Tibial nerve (tissue), 4 donors: ENCODE measurements at places on chromosomes 11 and 22. TPM values are rescaled to one million over a fixed set of nuclear protein-coding genes. Genes with fewer than 3 reads are reported as not detected.

DNA sequence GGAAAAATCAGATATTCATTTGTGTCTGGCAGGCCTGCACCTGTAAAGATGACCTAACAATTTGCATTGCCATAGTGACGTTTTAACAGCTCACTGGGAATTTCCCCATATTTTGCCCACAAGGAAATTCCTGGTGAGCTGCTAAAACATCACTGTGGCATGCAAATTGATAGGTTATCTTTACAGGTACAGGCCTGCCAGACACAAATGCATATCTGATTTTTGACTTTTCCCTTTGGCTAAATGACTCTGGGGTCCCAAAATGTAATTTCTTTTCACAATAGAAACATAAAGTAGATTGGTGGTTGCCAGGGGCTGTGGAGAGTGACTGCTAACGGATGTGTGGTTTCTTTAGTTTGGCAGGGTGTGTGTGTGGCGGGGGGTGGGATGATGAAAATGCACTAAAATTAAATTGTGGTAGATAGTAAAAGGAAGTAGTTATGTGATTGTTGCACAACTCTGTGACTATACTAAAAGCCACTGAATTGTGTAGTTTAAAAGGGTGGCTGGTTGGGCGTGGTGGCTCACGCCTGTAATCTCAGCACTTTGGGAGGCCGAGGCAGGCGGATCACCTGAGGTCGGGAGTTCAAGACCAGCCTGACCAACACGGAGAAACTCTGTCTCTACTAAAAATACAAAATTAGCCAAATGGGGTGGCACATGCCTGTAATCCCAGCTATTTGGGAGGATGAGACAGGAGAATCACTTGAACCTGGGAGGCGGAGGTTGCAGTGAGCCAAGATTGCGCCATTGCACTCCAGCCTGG lies 18.5 kb upstream of the FEZ1 start:
- DNase-seq, result no peak
- no peak overlapping the region for H3K4me3 ChIP-seq
- H3K36me3 ChIP-seq, result no peaks in the 10 kb centered on the region
- peaks cover 10% of the 10 kb centered on the region for H3K4me1 ChIP-seq
- H3K27ac ChIP-seq, result no peak overlapping the region

TYMP gene
- total RNA-seq, result 239 TPM

IGLL5 gene
- 0.66 TPM for total RNA-seq

GRCh38 chr11:69229511-69229910 lies 64.4 kb upstream of the MYEOV start:
- H3K27me3 ChIP-seq, result no peaks in the 10 kb centered on the region
- no peak for DNase-seq
- H3K4me3 ChIP-seq, result no peak overlapping the region
- H3K27ac ChIP-seq, result no peak overlapping the region
- no peaks in the 10 kb centered on the region for H3K36me3 ChIP-seq
- H3K4me1 ChIP-seq, result no peaks in the 10 kb centered on the region

GRCh38 chr11:22703591-22703990 lies 37.2 kb downstream of the GAS2 start:
- no peak overlapping the region for H3K27ac ChIP-seq
- H3K27me3 ChIP-seq, result no peaks in the 10 kb centered on the region
- DNase-seq, result no peak
- no peaks in the 10 kb centered on the region for H3K4me1 ChIP-seq

TMEM126A gene
- 9.8 TPM for total RNA-seq

DNA sequence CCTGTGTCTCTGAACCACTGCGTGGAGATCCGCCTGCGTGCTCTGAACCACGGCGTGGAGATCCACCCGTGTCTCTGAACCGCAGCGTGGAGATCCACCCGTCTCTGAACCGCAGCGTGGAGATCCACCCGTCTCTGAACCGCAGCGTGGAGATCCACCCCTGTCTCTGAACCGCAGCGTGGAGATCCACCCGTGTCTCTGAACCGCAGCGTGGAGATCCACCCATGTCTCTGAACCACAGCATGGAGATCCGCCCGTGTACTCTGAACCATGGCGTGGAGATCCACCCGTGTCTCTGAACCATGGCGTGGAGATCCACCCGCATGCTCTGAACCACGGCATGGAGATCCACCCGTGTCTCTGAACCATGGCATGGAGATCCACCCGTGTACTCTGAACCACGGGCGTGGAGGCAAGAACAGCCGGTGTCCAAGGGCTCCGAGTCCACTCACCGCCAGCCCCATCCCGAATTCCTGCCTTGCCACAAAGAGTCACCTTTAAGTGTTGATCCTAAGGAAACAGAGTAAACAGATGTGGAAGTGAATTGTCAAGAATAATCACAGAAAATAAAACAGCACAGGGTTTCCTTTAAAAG lies 659.4 kb downstream of the BRD1 start:
- H3K27ac ChIP-seq, result no peak overlapping the region
- no peaks in the 10 kb centered on the region for H3K36me3 ChIP-seq
- H3K4me3 ChIP-seq, result no peak overlapping the region
- no peaks in the 10 kb centered on the region for H3K27me3 ChIP-seq

DNA sequence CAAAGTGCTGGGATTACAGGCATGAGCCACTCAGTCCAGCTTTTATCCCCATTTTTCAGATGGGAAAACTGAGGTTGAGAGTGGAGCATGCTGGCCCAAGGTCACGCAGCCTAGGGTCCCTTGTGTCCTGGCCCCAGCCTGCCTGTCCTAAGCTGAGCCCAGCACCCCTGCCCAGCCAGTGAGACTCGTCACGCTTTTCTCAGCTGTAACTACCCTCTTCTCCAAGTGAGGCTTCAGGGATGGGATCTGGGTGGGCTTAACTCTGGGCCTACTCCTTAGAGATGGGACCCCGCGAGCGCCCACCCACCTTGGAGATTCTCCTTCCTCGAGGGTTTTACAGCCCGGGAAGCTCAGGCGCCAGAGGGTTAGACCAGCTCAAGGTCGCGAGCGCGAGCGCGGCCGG lies 390 bp upstream of the TMEM151A start:
- peaks cover 37% of the 10 kb centered on the region for H3K27me3 ChIP-seq
- no peak for DNase-seq
- no peak overlapping the region for H3K27ac ChIP-seq
- peaks cover 26% of the 10 kb centered on the region for H3K4me1 ChIP-seq
- H3K4me3 ChIP-seq, result no peak overlapping the region

SYCE3 gene
- not detected for total RNA-seq

DNA sequence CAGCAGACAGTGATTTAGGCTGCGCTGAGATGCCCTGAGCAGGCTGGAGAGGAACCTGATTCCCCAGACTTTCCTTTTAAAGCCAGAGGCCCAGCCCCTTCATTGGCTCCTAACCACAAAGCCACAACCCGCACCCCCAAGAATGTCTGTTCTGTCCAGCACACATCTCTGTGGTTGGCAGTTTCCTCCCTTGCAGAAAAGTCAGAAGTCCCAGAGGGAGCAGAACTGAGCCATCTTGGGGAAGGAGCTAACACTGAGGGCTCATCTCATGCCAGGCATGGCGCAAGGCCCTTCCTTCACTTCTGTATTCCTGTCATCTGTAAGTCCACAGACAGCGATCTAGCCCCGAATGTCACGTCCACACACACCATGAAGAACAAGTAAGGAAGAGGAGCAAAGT lies 97.1 kb upstream of the SYT13 start:
- no peaks in the 10 kb centered on the region for H3K27me3 ChIP-seq
- H3K27ac ChIP-seq, result no peak overlapping the region
- H3K4me3 ChIP-seq, result no peak overlapping the region
- no peaks in the 10 kb centered on the region for H3K36me3 ChIP-seq
- DNase-seq, result no peak

- H3K4me3 ChIP-seq, result no peak overlapping the region
- no peak overlapping the region for H3K27ac ChIP-seq
- no peaks in the 10 kb centered on the region for H3K36me3 ChIP-seq
- no peaks in the 10 kb centered on the region for H3K27me3 ChIP-seq
- H3K4me1 ChIP-seq, result no peaks in the 10 kb centered on the region
These were observed 31.8 kb upstream of the HSPA8 start for GRCh38 chr11:123093739-123094138.

RPL27A gene
- 945 TPM for total RNA-seq

- peaks cover 39% of the 10 kb centered on the region for H3K4me1 ChIP-seq
- H3K27me3 ChIP-seq, result no peaks in the 10 kb centered on the region
- no peak overlapping the region for H3K4me3 ChIP-seq
These were observed 19.1 kb downstream of the CYB5R2 start for GRCh38 chr11:7654195-7654705.

- no peaks in the 10 kb centered on the region for H3K4me1 ChIP-seq
- no peaks in the 10 kb centered on the region for H3K27me3 ChIP-seq
- no peak overlapping the region for H3K27ac ChIP-seq
- H3K4me3 ChIP-seq, result no peak overlapping the region
- peaks cover 9% of the 10 kb centered on the region for H3K36me3 ChIP-seq
These were observed 17.3 kb downstream of the RNH1 start for GRCh38 chr11:489610-490185.

FAM180B gene
- 3.9 TPM for total RNA-seq

RRM1 gene
- total RNA-seq, result 35.2 TPM

- no peak overlapping the region for H3K27ac ChIP-seq
- H3K27me3 ChIP-seq, result no peaks in the 10 kb centered on the region
- H3K36me3 ChIP-seq, result no peaks in the 10 kb centered on the region
- no peak for DNase-seq
These were observed 6.5 kb upstream of the ST3GAL4 start for GRCh38 chr11:126348806-126349582.

DNA sequence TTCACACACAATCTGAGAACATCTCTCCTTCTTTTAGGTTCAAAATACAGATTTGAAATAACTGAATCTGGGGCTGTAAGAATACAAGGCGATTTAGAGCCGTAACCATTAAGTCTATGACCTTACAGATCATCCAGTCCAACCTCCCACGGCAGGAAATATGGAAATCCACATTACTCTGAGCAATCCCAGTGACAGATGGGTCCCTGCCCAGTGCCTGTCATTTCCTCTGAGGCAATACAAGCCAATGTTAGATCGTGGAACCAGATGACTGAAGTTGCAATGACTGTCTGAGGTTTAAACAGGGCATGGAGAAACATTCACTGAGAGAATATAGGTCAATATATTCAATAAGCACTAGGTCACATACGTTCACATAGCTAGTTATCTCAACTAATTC lies 77.4 kb upstream of the OR5AK2 start:
- no peaks in the 10 kb centered on the region for H3K4me1 ChIP-seq
- H3K4me3 ChIP-seq, result no peak overlapping the region
- H3K27ac ChIP-seq, result no peak overlapping the region
- no peak for DNase-seq

DNA sequence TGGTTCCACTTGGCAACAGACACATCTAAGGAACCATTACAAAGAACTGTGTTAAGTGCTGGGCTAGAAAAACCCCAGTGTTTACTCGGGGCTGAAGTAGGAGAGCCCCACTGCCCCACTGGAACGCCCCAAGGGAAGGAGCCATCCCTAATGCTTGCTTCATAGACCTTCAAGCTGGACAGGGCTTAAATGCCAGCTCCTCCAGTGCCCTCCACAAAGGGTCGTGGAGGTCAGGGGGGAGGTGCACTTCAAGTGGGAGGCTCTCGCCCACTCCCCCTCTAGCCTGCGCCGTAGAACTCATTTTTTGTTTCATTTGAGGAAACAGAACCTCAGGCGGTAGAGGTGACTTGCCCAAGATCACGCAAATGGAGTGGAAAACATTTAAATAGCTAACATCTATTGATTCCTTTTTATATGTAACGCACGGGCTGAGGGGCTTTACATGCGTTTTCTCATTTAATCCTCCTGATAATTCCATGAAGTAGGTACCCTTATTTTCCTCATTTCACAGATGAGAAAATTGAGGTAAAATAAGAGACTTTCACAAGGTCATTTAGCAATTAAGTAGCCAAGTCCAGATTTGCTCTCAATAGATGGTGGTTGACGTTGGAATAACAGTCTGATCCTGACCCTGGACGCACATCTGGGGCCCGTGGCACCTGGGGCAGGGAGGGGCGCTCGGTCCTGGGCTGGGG lies 545 bp upstream of the ZDHHC13 start:
- H3K4me1 ChIP-seq, result peaks cover 20% of the 10 kb centered on the region
- H3K27me3 ChIP-seq, result peaks cover 26% of the 10 kb centered on the region
- H3K36me3 ChIP-seq, result no peaks in the 10 kb centered on the region

ROBO4 gene
- 22.7 TPM for total RNA-seq

DNA sequence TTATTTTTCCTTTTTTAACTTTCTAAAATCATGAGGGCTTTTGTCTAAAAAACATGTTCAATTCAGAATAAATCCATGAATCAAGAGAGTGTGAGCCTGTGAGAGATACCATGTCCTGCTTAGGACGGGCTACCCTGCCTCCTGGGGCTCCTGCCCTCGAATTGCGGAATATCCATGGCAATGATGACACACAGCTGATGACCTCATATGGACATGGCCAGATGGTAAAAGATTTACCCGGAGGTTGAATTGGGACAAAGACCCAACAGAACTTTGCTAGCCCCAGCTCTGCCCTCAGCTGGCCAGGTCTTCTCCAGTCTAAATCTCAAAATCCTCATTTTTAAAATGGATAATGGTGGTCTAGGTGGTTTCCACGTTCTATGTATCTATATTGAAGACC lies 538.1 kb upstream of the API5 start:
- DNase-seq, result no peak
- H3K36me3 ChIP-seq, result no peaks in the 10 kb centered on the region
- H3K27me3 ChIP-seq, result no peaks in the 10 kb centered on the region

CRYBB1 gene
- total RNA-seq, result 4.8 TPM

TTC28 gene
- total RNA-seq, result 137 TPM

DNA sequence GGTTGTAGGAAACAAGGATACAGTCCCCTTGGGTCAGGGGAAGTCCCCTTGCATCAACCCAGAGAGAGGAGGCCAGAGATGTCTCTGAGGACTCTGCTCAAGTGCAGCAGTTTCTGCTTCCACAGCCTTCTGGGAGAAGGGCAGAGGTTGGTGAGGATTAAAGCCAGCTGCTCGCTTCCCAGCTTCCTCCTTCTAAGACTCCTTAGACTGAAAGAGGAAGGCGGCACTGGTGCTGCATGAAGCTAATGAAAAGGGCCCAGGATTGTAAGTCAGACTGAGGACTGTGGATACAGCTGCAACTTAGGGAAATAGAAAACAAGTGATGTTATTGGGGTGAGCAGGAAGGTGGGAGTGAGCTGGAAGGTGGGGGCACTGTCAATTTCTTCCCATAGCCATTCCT lies at the start of gene OR52K1:
Gene OR52K1, plus strand, starts transcription at position 202 of the 400 bp plus-strand sequence. CDS start 6,255 bp downstream, outside the sequence.
- no peaks in the 10 kb centered on the region for H3K4me1 ChIP-seq
- H3K27ac ChIP-seq, result no peak within 1 kb of the TSS
- H3K27me3 ChIP-seq, result no peaks in the 10 kb centered on the region
- no peak for DNase-seq
- no peaks in the 10 kb centered on the region for H3K36me3 ChIP-seq

DNA sequence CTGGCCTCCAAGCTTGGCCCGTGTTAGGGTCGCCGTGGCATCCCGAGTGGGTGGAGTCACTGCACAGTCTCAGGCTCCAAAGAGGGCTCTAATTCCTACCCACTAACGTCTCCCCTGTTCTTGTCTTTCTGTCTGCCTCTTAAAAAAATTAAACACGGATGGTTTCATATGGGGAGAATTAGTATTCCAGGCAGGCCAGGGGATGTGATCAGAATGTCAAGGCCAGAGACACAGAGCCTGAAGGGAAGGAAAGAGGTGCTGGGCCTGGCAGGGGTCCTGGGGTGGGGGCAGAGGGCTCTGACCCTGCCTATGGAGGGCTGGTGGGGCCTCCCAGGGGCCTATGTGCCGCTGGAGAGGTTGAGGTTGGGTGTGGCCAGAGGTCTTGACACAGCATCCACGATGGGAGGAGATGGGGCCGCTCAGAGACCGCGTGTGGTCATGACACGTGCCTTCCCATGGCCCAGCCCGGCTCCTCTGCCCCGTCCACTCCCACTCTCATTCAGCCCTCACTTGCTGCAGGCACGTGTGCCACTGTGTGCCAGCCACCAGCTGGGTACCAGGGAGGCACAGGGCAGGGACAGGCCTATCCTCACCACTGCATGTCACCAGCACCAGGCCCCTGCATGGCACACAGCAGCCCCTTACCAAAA lies 56.5 kb downstream of the FLRT1 start:
- H3K36me3 ChIP-seq, result no peaks in the 10 kb centered on the region
- H3K4me3 ChIP-seq, result no peak overlapping the region
- peak overlapping the region; percentile 10 for H3K27ac ChIP-seq
- H3K27me3 ChIP-seq, result no peaks in the 10 kb centered on the region
